HT1080 (cell line): ENCODE measurements at places on chromosomes 12 and 14.

- DNase-seq = peak; percentile 78
These were observed 21.7 kb upstream of the SLC10A1 start for GRCh38 chr14:69818758-69819191.

- DNase-seq = peak; percentile 17
These were observed 925.4 kb downstream of the GALC start for GRCh38 chr14:87067591-87067990.

- no peak for DNase-seq
These were observed 33.8 kb upstream of the PWP1 start for GRCh38 chr12:107651571-107652449.

DNA sequence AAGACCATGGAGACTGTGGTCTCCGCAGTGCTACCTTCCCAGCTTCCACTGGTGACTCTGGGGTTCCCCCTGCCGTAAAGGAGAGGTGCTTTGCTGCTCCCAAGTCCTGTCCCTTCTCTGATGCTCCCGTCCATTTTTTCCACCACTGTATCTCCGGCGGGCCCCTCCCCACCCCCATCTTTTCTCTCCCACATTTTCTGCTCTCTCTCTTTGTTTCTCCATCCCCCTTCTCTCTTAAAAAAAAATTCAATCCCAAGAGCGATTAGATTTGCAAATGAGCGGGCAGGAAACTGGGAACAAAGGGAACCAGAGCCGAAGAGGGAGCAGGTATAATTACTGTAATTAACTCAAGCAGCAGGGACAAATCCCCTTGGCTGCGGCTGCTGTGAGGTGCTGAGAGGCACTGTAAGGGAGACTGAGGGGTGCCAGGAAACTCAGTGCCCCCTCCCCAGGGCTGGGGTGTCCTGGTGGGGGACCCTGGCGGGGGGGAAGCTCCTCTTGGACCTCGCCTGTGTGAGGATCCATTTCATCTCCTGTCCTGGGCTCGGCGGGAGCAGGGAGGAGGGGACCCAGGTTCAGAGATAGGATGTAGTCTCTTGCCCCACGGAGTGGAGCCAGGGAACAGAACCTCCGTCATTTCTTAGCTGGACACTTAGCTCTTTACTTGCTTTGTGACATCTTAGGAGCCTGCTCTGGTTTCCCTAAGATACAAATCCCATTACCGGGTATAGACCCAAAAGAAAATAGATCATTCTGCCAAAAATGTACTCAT, 140.4 kb upstream of the NRXN3 start:
- peak; percentile 4 for DNase-seq

DNA sequence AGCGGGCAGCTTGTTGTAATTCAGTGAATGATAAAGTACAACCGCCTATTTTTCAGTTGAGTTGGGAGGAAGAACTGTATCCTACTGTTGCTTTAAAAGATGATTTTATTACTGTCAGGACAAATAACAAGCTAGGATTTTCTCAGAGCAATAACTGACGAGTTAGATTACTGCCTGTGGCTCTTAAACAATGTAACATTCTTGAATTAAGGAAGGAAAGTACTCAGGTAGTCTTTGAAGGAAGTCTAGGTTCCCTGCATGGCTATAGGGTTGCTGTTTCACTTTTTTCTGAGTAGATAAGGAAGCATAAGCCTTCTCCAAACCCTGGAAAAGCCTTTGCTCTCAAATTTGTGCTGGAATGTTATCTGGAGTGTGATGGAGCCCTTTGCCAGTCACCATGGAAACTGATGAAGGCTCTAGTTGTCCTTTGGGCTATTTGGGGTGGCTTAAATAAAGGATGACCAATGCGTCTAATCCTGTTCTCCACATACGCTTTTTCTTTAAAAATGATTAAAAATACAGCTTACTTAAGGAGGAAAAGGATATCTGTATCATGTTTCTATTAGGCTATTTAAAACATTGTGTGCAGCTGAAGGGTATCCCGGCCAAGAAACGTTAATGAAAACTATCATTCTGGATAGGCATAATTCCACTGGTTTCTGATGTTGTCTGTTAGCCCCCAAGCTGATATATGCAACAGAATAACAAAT, 17.7 kb downstream of the NUBPL start:
- no peak for DNase-seq

- no peak for DNase-seq
These were observed 209.1 kb downstream of the MED13L start for GRCh38 chr12:116068371-116068770.

- DNase-seq = no peak
These were observed 187.1 kb downstream of the KICS2 start for GRCh38 chr12:64034901-64035576.

DNA sequence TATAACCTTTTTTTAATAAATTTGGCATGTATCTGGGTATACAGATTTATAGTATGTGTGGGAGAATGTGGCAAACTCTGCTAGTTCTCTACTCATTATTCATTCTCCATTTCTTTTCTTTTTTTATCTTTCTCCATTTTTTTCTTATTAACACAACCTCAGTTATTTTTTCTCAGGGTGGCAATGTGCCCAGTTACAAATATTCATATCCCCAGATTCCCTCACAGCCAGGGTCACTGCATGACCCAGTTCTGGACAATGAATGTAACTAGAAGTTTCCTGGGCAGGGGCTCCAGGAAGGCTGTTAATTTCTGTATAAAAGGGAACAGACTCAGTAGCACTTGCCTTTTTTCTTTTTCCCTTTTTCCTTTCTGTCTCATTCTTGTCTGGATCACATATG, 95.6 kb downstream of the VCPKMT start:
- no peak for DNase-seq

DNA sequence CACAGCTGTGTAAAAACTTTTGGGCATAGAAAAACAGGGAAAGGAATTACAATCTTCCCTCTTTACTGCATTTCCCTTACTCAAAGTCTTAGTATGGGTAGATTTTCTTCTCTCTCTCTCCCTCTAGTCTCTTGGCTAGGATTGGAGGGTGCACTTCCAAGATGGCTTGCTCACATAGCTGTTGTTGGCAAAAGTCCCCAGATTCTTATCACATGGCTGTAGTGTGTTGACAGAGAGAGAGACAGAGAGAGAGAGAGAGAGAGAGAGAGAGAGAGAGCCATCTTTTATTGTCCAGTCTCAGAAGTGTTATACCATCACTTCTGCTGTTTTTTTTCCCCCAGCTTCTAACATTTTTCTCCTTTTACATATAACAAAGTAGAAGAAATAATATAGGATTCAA, 6.3 kb upstream of the OR4E2 start:
- no peak for DNase-seq

DNA sequence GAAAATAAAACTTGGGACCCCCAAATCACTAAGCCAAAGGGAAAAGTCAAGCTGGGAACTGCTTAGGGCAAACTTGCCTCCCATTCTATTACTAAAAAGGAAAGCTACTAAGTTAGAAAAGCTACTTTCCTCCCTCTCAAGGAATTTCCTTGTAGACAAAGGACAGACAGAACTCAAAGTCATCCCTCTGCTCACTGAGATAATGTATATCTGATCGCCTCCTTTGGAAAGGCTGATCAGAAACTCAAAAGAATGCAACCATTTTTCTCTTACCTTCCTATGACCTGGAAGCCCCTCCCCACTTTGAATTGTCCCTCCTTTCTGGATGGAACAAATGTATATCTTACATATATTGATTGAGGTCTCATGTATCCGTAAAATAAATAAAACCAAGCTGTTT, 190.5 kb upstream of the DCN start:
- DNase-seq = no peak

GRCh38 chr12:14681625-14682024, 14.8 kb downstream of the GUCY2C start:
- DNase-seq = no peak

GRCh38 chr14:91253795-91254323, 9.4 kb upstream of the GPR68 start:
- DNase-seq = no peak
